ENCODE measurements at places on chromosomes 3 and 15.

DNA sequence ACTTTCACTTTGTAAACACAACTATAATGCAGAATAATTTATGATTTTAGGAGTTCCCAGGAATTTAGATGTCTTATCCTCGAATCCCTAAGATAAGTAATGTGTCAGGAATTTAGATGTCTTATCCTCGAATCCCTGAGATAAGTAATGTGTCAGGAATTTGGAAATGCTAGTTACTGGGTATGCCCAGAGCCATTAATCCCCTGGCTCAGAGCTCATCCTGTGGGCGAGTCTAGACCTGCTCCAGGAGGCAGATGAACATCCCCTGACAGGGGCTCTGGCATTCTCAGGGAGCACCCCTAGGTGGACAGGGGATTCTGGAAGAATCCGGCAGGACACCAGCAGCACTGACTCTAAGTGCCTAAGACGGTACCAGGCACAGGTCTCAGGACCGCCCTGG lies 163.3 kb downstream of the ARRDC4 start:
- DNase-seq: no peak

DNA sequence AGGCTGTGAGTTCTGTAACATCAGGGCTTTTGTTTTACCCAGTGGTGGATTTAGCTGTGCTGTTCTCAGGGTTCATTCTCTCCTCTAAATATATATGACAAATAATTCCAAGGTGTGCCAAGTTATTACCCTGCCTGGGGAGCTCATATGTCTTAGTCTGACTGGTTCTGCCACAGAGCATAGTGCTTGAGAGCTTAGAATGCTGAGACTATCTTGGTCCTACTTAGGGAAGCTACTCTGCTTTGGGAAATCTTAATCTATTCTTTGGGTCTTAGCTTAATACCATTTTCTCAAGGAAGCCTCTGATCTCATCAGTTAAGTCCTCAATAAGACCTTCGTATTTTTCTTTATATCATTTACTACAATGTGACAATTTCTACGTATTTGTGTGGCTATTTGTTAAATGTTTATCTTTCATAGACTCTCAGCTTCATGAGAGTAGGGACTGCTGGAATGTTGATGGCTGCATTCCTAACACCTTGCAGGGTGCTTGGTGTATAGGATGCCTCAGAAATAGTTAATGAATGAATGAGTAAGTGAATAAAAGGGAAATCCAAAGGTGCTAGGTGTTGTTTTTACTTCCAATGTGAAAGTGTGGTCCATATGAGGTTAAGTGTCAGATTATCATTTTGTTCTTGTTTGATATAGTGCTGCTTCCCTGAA lies 1.8 kb downstream of the OTOL1 start:
- no peak for DNase-seq

GRCh38 chr3:198079771-198080520 lies 119.9 kb downstream of the LMLN start:
- DNase-seq: peak; percentile 17

- no peak for DNase-seq
Measured at GRCh38 chr15:63015618-63016017, 26.9 kb upstream of the TPM1 start.

GRCh38 chr3:46061108-46061720 lies 33.9 kb upstream of the XCR1 start:
- no peak for DNase-seq

- DNase-seq: no peak
Measured at GRCh38 chr15:31483053-31483985, 156.7 kb downstream of the KLF13 start.

DNA sequence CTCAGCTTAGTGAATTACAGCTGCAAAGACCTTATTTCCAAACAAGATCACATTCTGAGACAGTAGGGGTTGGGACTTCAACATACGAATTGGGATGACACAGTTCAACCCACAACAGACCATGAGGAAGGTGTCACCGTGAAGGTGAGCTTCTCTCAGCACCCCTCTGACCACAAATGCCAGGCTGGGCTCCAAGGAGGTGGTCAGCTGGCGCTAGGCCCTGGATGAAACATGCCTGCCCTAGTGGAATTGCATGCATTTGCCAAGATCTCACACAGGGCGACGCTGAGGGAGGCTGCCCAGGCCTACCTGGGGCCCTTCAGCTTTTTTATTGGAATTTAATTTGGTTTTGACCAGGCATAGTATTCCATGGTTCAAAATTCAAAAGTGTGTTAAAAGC lies 1.8 kb downstream of the CFAP100 start:
- DNase-seq: no peak

DNA sequence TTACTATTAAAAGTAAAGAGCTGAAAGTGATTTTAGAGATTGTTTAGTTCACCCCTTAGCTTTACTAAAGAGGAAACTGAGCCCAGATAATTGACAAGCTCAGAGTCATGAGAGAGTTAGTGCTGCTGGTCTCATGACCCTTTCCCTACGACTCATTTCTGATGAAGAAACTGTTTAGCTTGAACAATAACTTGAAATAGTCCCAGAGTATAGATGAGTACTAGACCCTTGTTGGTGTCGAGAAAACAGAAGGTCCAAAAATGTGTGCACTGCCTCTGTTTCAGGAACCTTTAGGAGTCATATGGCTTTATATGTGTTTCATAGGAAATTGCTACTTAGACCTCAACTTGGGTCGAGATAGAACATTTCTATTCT lies 58.2 kb downstream of the IL16 start:
- no peak for DNase-seq

DNA sequence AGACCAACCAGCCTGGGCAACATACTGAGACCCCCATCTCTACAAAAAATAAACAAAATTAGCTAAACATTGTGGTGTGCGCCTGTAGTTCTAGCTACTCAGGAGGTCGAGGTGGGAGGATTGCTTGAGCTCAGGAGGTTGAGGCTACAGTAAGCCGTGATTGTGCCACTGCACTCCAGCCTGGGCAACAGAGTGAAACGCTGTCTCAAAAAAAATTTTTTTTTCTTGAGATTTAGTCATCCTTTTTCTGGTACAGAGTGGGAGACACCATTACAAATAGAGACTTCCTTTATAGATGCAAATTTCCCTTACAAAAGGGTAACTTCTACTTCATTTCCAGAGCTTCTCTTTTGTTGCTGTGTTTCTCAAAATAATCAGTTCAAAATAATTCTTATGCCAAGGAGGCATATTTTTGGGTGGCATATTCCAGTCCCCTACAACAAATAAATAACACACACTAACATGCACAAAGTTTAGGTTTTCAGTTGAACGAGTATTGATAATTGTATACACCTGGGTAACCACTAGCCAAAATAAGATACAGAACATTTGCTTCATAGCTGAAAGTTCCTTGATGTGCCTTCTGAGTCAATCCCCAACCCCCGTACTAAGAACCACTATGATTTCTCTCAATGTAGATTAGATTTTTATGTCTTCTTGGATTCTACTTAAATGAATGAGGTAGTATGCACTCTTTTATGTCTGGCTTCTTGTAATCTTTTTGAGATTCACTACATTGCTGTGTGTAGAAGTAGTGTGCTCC lies 248.9 kb upstream of the PROK2 start:
- DNase-seq: no peak

- DNase-seq: no peak
Measured at GRCh38 chr3:46931631-46932331, 44.8 kb downstream of the CCDC12 start.

GRCh38 chr15:37289109-37289765 lies 188.9 kb upstream of the MEIS2 start:
- DNase-seq: peak; percentile 11

DNA sequence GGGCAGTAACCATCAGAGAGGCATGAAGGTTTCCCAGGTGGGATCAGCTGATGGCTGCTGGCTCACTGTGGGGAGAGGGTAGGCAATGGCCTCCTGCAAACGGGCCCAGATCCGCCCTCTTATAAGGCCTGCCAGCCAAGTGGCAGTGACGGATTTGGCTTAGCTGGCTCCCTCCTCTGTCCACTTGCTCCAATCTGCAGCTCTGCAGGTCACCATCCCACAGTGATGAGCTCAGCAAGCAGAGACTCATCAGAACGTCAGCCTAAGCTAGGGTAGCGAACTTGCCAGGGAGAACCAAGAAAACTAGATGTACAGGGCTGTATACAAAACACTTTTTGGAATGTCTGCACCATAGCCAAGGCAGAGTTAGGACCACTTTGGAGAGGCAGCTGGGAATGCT lies 62.8 kb upstream of the DCLK3 start:
- peak; percentile 36 for DNase-seq

DNA sequence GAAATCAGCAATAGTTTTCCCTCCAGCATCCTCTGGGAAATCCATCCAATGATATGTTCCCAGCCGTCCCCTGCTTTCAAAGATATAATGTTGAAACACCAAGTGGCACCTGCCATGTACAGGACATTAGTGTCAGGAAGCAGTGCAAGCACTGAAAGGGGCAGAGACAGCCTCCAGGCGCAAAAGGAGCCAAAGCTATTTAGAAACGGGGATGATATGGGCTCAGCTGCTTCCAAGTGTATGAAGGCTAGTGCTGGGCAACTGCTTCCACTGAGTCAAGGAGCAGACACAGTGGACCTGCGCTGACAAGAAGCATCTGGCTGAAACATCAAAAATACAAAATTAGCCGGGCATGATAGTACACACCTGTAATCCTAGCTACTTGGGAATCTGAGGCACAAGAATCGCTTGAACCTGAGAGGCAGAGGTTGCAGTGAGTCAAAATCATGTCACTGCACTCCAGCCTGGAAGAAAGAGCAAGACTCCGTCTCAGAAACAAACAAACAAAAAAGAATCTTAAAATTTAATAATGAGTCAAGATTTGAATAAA lies 119.7 kb downstream of the AQP9 start:
- no peak for DNase-seq

DNA sequence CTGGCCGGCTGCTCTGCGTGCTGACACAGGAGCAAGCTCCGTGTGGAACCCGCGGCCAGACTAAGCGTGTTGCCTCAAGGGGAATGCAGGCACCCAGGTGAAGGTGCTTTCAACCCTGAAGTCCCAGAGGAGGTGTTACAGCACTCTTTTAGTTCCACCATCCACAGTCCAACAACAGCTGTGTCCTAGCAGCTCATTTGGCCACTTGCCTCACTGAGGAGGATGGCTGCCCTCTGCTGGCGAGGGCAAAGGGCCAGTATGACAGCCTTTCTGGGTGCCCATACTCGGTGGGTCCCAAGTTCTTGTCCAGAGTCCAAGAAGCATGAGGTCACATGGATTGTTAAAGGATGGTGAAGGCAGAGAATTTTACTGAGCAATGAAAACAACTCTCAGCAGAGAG lies 87.8 kb downstream of the C3orf85 start:
- no peak for DNase-seq

DNA sequence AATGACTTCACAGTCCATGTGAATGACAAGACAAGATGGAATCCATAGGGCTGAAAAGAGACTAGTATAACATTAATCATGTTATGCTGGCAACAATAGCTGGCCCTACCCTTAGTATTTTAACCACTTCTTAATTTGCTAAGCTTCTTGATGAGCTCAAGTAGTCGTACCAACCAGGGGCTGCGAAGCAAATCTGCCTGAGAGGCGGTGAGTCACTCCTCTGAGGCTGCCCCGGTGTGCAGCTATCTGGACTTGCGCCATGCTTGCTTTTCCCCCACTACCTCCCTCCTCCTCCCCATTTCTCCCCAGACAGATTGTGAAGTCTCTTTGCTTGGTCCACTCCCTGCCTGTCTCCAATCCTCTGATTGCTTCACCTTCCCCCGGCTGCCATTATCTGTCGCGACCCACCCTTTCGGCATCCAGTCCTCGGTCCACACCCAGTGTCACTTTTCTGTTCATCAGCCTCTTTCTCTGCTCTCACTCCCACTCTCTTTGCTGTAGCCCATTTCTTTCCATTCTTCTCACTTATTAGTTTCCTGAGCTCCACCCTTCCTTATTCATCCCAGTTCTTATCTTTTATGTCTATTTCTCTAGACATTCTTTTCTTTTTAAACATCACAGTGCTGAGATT lies 42.7 kb downstream of the DUT start:
- DNase-seq: no peak

DNA sequence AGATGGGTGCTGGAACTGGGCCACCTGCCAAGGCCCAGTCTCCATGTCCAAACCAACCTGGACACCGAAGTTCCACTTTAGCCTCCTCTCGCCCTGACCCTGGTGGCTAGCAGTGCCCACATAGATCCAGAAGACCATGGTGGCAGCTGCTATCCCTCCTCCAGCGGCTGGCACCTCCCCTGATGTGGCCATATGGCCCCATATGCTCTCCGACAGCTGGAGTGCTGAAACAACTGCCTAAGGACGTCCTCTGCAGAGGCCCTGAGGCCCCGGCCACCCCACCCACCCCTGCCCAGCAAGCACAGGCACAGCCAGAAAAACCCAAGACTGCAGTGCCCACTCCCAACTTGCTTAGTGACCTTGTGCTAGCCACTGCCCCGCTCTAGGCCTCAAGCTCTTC lies 182.3 kb upstream of the LINGO1 start:
- DNase-seq: no peak

Measured in cerebellar cortex (tissue), 1 donor.